ENCODE measurements at places on chromosomes 3 and 15. TPM values are rescaled to one million over a fixed set of nuclear protein-coding genes. Genes with fewer than 3 reads are reported as not detected.

- DNase-seq: no peak
Measured at GRCh38 chr3:117463276-117464115, 753.9 kb downstream of the TUSC7 start.

The ANKRD63 gene
- total RNA-seq: not detected

GRCh38 chr15:71588746-71589145 lies 221.6 kb upstream of the NR2E3 start:
- DNase-seq: no peak

The SLC9C1 gene
- total RNA-seq: 0.45 TPM

GRCh38 chr3:4795905-4796304 lies 183.3 kb upstream of the BHLHE40 start:
- no peak for DNase-seq

The RNF168 gene
- total RNA-seq: 23.9 TPM

DNA sequence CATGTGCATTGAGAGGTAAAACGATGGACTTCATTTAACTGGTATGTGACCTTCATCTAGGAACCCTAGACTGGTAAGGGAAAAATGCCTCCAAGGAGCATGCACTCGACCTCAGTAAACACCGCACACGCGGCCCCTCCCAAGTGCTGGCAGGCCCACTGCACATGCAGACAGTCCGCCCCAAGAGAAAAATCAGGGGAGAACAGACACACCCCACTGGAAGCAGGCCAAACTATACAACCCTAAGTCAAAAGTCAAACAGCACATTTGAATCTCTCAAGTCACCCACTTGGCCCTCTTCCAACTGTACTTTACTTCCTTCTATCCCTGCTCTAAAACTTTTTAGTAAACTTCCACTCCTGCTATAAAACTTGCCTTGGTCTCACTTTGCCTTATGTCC lies 250.1 kb upstream of the HES1 start:
- DNase-seq: peak; percentile 91
